ENCODE measurements at places on chromosomes 12 and 14.

DNA sequence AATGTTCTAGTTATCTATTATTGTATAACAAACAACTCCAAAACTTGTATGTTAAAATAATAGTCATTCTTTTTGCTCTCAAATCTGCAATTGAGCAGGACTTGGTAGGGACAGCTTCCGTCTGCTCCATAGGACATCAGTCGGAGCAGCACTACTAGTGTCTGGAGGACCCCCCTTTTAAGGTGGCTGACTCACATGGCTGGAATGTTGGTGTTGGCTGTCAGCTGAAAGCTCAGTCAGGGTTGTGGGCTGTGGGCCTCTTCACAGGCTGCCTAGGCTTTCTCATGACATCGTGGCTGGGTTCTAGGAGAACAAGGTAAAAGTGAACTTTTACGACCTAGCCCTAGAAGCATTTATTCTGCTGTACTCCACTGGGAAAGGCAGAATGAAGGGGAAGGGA, 160.6 kb downstream of the ANO4 start:
- no peak for DNase-seq

DNA sequence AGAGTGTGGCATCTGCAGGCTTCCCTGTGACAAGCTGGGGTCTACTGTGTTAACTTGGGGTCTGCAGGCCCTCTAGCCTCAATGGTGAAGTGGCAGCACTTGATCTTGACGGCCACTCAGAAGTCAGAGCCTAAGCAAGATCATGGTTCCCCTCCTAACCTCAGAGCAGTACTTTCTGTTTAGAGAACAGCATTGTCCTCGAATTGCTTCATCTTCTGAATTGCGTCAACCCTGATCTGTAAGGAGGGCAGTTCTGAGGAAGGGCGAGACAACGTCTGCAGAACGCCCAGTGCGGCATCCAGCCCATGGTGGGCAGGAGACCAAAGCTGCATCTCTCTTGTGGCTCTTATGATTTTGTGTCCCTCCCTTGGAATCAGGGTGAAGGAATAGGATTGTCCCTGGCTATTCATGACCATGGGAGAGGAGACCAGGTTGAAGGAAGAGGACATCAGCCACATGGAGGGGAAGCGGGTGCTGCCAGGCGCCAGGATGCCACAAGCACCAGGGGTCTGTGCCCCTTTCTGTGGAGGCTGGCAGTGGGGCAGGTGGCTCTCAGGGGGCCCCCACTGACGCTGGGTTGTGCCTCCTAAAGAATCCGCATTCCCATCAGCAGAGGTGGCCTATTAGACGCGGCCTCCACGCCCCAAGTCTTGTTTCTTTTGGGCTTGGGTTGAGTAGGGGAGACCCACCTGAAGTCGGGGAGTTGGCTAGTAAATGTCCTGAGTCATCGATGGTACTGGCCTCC, 2.2 kb downstream of the SERPINA9 start:
- no peak for DNase-seq

- DNase-seq = no peak
These were observed 197.0 kb downstream of the ETNK1 start for GRCh38 chr12:22821985-22822384.

- DNase-seq = no peak
These were observed 105.5 kb upstream of the MAP1LC3B2 start for GRCh38 chr12:116453631-116454030.

GRCh38 chr12:115455268-115455681, 771.3 kb upstream of the TBX3 start:
- DNase-seq = no peak

DNA sequence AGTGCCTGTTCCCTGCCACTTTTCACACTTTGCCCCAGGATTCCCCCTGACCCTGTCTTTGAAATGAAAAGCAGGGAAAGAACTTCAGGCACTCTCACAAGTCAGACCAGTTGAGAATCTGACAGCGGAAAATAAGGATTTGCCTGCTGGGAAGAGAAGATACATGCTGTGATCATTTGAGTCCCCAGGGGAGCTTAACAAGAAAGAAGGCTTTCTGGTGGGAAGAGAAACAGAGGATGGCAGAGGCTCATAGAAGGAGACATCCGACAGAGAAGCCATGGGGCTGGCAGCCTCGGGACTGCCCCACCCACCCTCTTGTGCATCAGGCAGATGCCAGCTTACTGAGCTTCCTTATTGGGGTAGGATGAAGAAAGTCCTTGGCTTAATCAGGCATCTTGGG, 11.9 kb downstream of the TTC9 start:
- DNase-seq = no peak
